ENCODE measurements at places on chromosomes 2 and 18. TPM values are rescaled to one million over a fixed set of nuclear protein-coding genes. Genes with fewer than 3 reads are reported as not detected.

Gene ALPG
- not detected for total RNA-seq

Gene METTL5
- total RNA-seq = 69.5 TPM

Gene PRSS56
- total RNA-seq = not detected

Gene CAPN13
- total RNA-seq = not detected

Gene SNORC
- total RNA-seq = 0.57 TPM

Gene PTGR3
- 28.4 TPM for total RNA-seq

Gene ZNF804A
- 0.38 TPM for total RNA-seq

Gene CLEC4F
- not detected for total RNA-seq

Gene CASP8
- 26.4 TPM for total RNA-seq

Gene NEU2
- not detected for total RNA-seq

Gene SERPINB12
- not detected for total RNA-seq

Gene ASB1
- total RNA-seq = 7.3 TPM

Gene OTOS
- total RNA-seq = not detected

Gene HRH4
- total RNA-seq = 0.44 TPM

Gene GALNT13
- 18.3 TPM for total RNA-seq

Gene TUBB8B
- not detected for total RNA-seq

Measured in subcutaneous adipose tissue (tissue), 4 donors.